Smooth muscle cell of trachea (primary cell): ENCODE measurements at places on chromosomes 16 and 17. TPM values are rescaled to one million over a fixed set of nuclear protein-coding genes. Genes with fewer than 3 reads are reported as not detected.

Gene HOXB9
- under 0.01 TPM in 1 of 2 replicates, not detected in the other for total RNA-seq

Gene SPATA22
- total RNA-seq, result 1.2 and 2.5 TPM in 2 replicates

Gene TNFRSF17
- not detected in 2 replicates for total RNA-seq

Gene RHBDL3
- under 0.01 and 0.33 TPM in 2 replicates for total RNA-seq

Gene EMC8
- total RNA-seq, result 24.7 and 35.9 TPM in 2 replicates

Gene PRR35
- total RNA-seq, result not detected in 2 replicates

Gene CCDC144A
- total RNA-seq, result 4.2 and 10.9 TPM in 2 replicates

Gene NUDT7
- total RNA-seq, result 9.6 and 10.6 TPM in 2 replicates

Gene CDRT15
- total RNA-seq, result not detected in 2 replicates

Gene TMC5
- not detected in 2 replicates for total RNA-seq

Gene GRAP
- 0.15 and 0.33 TPM in 2 replicates for total RNA-seq

Gene TLCD3B
- not detected in 2 replicates for total RNA-seq

Gene GH1
- not detected in 2 replicates for total RNA-seq

Gene C1QTNF8
- not detected in 2 replicates for total RNA-seq

Gene KRTAP9-2
- total RNA-seq, result not detected in 2 replicates

Gene UBB
- total RNA-seq, result 1,965 and 2,094 TPM in 2 replicates

Gene ABCC6
- 1.0 and 2.3 TPM in 2 replicates for total RNA-seq

Gene PPP1R1B
- total RNA-seq, result 0.66 TPM in 1 of 2 replicates, not detected in the other

Gene ATP2C2
- not detected in 2 replicates for total RNA-seq

Gene HNF1B
- total RNA-seq, result not detected in 2 replicates

Gene NUFIP2
- total RNA-seq, result 27.9 and 32.4 TPM in 2 replicates

Gene MFSD11
- 33.2 and 36.7 TPM in 2 replicates for total RNA-seq

Gene FZD2
- total RNA-seq, result 22.7 and 35.1 TPM in 2 replicates

Gene ZNF624
- total RNA-seq, result 4.8 and 6.0 TPM in 2 replicates

Gene ABCC3
- 9.7 and 21.2 TPM in 2 replicates for total RNA-seq

Gene KRTAP4-9
- total RNA-seq, result not detected in 2 replicates

Gene PRSS21
- total RNA-seq, result 0.44 and 2.0 TPM in 2 replicates

Gene G6PC1
- total RNA-seq, result not detected in 2 replicates

Gene STXBP4
- 17.0 and 22.7 TPM in 2 replicates for total RNA-seq

Gene CRYM
- 1.6 and 2.3 TPM in 2 replicates for total RNA-seq
